ENCODE measurements at places on chromosomes 4 and X.

- DNase-seq, result no peak
Measured at GRCh38 chr4:156456830-156457229, 503.2 kb upstream of the CTSO start.

GRCh38 chr4:108466936-108467902 is 153.2 kb upstream of the RPL34 start:
- peak; percentile 80 for DNase-seq

GRCh38 chr4:18388039-18388438 is 366.5 kb upstream of the LCORL start:
- DNase-seq, result no peak

DNA sequence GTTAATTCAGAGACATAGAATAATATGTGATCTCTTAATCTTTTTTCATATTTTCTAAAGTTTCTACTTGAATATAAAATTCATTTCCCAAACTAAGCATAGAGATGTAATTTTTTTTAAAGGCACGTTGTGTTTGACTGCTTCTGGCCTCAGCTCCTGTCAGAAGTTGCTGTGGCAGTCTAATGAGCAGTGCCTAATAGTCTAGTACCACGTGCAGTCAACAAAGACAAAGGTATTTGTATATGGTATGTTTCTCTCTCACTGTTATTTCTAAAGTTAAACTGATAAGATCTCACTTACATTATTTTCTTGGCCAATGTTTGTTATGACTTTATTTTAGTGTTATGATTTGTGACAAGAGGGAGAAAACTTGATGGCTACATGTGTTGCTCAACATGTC is 48.6 kb upstream of the MCUB start:
- no peak for DNase-seq

- peak; percentile 37 for DNase-seq
Measured at GRCh38 chr4:82891707-82892466, 934 bp upstream of the SEC31A start.

DNA sequence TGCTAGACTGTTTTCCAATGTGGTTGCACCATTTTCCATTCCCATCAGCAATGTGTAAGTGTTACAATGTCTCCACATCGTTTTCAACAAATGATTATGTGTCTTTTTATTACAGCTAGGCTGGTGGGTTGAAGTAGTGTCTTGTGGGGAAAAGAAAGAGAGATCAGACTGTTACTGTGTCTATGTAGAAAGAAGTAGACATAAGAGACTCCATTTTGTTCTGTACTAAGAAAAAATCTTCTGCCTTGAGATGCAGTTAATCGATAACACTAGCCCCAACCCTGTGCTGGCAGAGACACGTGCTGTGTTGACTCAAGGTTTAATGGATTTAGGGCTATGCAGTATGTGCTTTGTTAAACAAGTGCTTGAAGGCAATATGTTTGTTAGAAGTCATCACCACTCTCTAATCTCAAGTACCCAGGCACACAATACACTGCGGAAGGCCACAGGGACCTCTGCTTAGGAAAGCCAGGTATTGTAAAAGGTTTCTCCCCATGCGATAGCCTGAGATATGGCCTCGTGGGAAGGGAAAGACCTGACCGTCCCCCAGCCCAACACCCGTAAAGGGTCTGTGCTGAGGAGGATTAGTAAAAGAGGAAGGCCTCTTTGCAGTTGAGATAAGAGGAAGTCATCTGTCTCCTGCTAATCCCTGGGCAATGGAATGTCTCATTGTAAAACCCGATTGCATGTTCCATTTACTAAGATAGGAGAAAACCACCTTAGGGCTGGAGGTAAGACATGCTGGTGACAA is 23.0 kb upstream of the UGT2B15 start:
- DNase-seq, result no peak

- DNase-seq, result no peak
Measured at GRCh38 chr4:58739275-58739674, 1629.1 kb upstream of the IGFBP7 start.

DNA sequence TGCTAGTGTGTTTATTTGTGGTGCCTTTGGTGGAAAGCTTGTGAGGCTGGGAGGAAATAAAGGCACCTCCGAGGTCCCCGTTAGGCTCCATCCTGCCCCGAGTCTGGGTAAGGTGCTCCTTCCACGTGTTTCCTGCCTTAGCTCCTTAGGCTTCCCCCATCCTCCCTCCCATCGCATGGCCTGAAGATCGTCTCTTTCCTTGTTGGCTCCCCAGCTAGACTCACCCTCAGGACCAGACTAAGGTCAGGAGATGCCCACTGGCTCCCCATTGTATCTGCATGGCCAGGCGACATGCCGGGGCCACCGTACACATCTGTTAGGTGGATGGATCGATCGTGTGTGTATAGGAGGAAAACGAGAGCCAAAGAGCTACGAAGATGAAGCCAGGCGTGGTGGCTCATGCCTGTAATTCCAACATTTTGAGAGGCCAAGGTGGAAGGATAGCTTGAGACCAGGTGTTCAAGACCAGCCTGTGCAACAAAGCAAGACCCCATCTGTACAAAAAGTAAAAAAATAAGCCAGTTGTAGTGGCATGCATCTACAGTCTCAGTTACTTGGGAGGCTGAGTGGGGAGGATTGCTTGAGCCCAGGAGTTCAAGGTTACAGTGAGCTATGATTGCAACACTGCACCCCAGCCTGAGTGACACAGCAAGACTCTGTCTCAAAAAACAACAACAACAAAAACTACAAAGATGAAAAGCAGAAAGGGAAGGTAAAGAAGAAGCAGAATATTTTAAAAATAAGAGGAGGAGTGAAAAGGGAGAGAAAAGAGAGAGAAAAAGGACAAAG is 53.7 kb downstream of the SEPSECS start:
- no peak for DNase-seq

- no peak for DNase-seq
Measured at GRCh38 chr4:128583753-128584712, 225.5 kb upstream of the JADE1 start.

- DNase-seq, result peak; percentile 21
Measured at GRCh38 chr4:64781737-64782326, 372.6 kb upstream of the TECRL start.

DNA sequence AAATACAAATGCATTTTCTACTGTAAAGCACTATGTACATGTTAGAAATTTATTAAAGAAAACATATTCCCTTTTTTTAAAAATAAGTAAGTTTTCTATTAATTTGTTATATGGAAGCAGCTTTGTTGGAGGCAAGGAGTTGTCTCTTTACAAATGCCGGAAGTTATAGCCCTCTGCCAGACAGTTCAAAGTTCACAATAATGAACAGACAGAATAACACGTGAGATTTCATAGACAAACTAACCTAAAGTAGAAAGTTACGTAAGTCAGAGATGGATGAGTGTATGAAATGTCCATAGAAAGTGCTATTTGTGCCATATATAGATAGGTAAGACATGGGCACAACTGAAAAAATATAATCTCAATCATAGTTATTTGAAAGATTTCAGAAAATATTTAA is 43.9 kb upstream of the NEIL3 start:
- DNase-seq, result no peak

GRCh38 chrX:72393836-72394517 is 88.3 kb upstream of the CITED1 start:
- DNase-seq, result no peak

GRCh38 chr4:120995266-120996010 is 72.9 kb upstream of the PRDM5 start:
- no peak for DNase-seq

DNA sequence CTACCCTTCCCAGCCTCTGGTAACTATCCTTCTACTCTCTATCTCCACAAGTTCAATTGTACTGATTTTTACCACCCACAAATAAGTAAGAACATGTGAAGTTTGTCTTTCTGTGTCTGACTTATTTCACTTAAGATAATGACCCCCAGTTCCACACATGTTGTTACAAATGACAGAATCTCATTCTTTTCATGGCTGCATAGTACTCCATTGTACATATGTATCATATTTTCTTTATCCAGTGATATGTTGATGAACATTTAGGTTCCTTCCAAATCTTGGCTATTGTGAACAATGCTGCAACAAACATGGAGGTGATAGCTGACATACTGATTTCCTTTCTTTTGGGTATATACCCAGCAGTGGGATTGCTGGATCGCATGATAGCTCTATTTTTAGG is 27.7 kb downstream of the GSX2 start:
- no peak for DNase-seq

GRCh38 chrX:17591741-17592110 is 145.6 kb upstream of the SCML1 start:
- DNase-seq, result peak; percentile 62

All from EL (cell line).